ENCODE measurements at places on chromosomes 16 and 17.

DNA sequence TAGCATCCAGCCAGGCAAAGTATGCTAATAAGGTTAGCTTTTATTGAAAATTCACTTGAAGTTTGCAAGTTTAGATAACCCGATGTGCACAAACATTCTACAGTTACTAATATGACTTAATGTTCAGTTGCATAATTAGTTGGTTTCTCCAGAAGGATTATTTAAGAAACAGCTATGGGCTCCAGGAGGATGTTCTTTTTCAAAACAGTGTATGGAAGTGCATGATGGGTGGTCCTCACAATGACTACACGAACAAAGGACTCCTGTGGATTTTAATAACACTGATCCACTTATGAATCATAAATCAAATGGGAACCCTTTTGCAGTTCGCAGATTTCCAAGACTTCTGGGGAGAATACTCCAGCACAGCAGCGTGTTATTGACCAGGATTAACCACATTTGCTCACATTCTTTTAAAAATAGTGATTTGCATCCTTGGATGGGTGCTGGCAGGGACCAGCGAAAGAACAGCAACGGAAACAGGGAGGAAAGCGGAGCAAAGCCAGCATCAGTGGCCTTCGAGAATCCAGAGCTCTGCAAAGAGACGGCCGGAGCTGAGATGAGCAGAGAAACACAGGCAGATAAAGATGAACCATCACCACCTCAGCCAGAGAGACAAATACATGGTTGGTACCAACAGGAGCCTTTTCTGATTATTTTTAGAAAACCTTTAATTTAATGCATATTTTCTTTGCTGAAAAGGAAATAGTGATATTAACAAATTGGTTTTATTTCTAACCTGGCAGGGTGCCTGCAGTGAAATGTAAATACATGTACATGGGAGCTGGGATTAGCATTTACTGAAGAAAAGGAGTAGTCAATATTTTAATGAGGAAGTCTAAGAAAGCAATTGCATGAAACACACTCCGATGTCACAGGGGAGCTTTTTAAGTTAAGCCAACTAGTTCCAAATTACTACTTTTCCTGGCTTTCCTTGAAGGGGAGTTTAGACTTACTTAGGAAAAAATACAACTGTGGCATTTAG lies 623.2 kb upstream of the ZFHX3 start:
- DNase-seq: no peak
- no peak overlapping the region for H3K27ac ChIP-seq
- H3K36me3 ChIP-seq: no peaks in the 10 kb centered on the region
- H3K4me3 ChIP-seq: no peak overlapping the region
- H3K27me3 ChIP-seq: no peaks in the 10 kb centered on the region

GRCh38 chr16:27401768-27402568 lies at the start of gene IL21R:
Gene IL21R (plus strand): TSS chr16:27402174. CDS start chr16:27430072, 27,898 bp downstream.
- H3K36me3 ChIP-seq: no peaks in the 10 kb centered on the region
- no peak within 1 kb of the TSS for H3K4me3 ChIP-seq
- peaks cover 7% of the 10 kb centered on the region for H3K27me3 ChIP-seq
- H3K27ac ChIP-seq: no peak within 1 kb of the TSS
- DNase-seq: no peak

GRCh38 chr17:33014751-33015150 lies 23.1 kb downstream of the SPACA3 start:
- no peaks in the 10 kb centered on the region for H3K36me3 ChIP-seq
- H3K4me1 ChIP-seq: no peaks in the 10 kb centered on the region
- no peak for DNase-seq
- H3K27ac ChIP-seq: no peak overlapping the region
- H3K27me3 ChIP-seq: no peaks in the 10 kb centered on the region

DNA sequence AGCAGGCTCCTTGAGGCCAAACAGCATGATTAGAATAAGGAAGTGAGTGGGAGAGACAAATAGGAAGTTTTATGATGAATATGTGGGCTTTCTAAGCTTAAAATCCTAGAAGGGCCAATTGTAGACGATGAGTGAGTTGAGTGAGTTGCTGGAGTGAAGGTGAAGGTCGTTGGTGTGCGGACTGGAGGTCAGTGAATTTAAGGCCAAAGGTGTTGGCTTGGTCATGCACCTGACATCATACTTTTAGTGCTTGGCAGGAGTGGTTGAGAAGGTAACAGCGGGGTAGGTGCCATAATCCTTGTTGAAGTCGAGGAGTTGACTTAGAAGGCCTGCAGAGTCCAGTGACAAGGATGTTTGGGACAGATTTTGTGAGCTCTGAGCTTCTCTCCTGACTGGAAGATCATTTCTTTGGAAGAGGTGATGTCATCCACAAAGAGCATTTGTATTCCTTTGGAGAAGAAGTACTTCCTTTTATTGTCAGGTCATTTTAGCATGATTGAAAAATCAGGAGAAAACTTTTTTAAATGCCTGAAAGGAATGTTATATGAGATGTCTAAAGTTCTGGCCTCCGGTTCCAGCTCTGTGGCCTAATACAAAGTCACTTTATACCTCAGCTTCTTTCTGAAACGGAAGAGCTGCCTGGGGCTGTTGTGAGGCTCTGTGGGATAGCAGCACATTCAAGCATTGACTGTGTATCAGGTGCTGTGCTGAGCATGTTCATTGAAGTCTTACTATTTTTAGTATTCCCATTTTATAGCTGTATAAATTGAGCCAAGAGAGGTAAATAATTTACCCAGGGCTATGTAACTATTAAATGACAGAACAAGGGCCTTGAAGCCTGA lies 53.6 kb upstream of the TBX2 start:
- H3K27me3 ChIP-seq: no peaks in the 10 kb centered on the region
- H3K36me3 ChIP-seq: no peaks in the 10 kb centered on the region
- no peak overlapping the region for H3K27ac ChIP-seq
- no peak overlapping the region for H3K4me3 ChIP-seq
- no peak for DNase-seq

- H3K4me1 ChIP-seq: no peaks in the 10 kb centered on the region
These were observed 100.9 kb downstream of the VPS53 start for GRCh38 chr17:613725-614124.

GRCh38 chr17:47266782-47267181 lies 13.2 kb downstream of the ITGB3 start:
- peaks cover 4% of the 10 kb centered on the region for H3K4me1 ChIP-seq
- H3K4me3 ChIP-seq: no peak overlapping the region
- H3K27ac ChIP-seq: no peak overlapping the region
- H3K27me3 ChIP-seq: no peaks in the 10 kb centered on the region
- no peaks in the 10 kb centered on the region for H3K36me3 ChIP-seq

GRCh38 chr16:53069772-53070171 lies 15.0 kb downstream of the CHD9 start:
- no peaks in the 10 kb centered on the region for H3K36me3 ChIP-seq
- peaks cover 50% of the 10 kb centered on the region for H3K4me1 ChIP-seq
- no peak for DNase-seq
- no peak overlapping the region for H3K4me3 ChIP-seq
- no peaks in the 10 kb centered on the region for H3K27me3 ChIP-seq

GRCh38 chr17:12512694-12513355 lies 152.9 kb upstream of the MYOCD start:
- no peaks in the 10 kb centered on the region for H3K36me3 ChIP-seq
- H3K27me3 ChIP-seq: no peaks in the 10 kb centered on the region
- DNase-seq: no peak
- no peak overlapping the region for H3K4me3 ChIP-seq
- no peak overlapping the region for H3K27ac ChIP-seq
- no peaks in the 10 kb centered on the region for H3K4me1 ChIP-seq

DNA sequence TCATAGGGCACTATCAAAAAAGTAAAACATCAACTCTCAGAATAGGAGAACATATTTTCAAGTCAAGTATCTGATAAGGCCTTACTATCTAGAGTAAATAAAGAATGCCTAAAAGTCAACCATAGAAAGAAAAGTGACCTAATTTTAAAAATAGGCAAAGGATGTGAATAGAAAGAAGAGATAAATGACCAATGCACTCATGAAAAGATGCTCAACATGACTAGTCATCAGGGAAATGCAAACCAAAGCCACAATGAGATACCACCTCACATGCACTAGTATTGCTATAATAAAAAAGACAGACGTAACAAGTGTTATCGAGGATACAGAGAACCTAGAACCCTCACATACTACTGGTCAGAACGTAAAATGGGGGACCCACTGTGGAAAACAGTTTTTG lies 90.8 kb downstream of the DYNLRB2 start:
- H3K4me1 ChIP-seq: no peaks in the 10 kb centered on the region
- no peak for DNase-seq
- no peaks in the 10 kb centered on the region for H3K36me3 ChIP-seq
- no peak overlapping the region for H3K4me3 ChIP-seq
- H3K27me3 ChIP-seq: no peaks in the 10 kb centered on the region

GRCh38 chr17:81910840-81911276 lies 341 bp downstream of the PCYT2 start:
- peak overlapping the region; percentile 65 for H3K4me3 ChIP-seq
- no peak for DNase-seq
- H3K4me1 ChIP-seq: peaks cover 21% of the 10 kb centered on the region
- H3K36me3 ChIP-seq: no peaks in the 10 kb centered on the region
- H3K27me3 ChIP-seq: no peaks in the 10 kb centered on the region
- H3K27ac ChIP-seq: peak overlapping the region; percentile 69

DNA sequence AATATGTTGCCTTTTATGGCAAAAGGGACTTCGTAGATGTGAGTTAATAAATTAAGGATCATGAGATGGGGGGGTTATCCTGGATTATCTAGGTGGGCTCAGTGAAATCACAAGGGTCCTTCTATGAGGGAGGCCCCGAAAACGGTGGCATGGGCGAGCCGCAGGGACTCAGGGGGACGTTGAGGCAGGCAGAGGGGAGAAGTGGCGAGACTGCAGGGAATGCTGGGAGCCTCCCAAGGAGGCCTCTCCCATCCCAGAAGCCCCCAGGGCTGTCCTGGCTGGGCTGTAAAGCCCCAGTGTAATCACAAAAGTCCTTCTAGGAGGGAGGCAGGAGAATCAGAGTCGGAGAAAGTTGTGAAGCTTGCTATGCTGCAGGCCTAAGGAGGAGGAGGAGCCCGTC lies 35.0 kb downstream of the ITGAE start:
- no peak overlapping the region for H3K27ac ChIP-seq
- no peaks in the 10 kb centered on the region for H3K4me1 ChIP-seq
- H3K36me3 ChIP-seq: no peaks in the 10 kb centered on the region

GRCh38 chr17:7557775-7558543 lies 591 bp upstream of the TNFSF13 start:
- peak overlapping the region; percentile 95 for H3K4me3 ChIP-seq
- peaks cover 46% of the 10 kb centered on the region for H3K4me1 ChIP-seq
- DNase-seq: peak; percentile 80
- H3K36me3 ChIP-seq: no peaks in the 10 kb centered on the region
- H3K27me3 ChIP-seq: no peaks in the 10 kb centered on the region
- peak overlapping the region; percentile 93 for H3K27ac ChIP-seq

DNA sequence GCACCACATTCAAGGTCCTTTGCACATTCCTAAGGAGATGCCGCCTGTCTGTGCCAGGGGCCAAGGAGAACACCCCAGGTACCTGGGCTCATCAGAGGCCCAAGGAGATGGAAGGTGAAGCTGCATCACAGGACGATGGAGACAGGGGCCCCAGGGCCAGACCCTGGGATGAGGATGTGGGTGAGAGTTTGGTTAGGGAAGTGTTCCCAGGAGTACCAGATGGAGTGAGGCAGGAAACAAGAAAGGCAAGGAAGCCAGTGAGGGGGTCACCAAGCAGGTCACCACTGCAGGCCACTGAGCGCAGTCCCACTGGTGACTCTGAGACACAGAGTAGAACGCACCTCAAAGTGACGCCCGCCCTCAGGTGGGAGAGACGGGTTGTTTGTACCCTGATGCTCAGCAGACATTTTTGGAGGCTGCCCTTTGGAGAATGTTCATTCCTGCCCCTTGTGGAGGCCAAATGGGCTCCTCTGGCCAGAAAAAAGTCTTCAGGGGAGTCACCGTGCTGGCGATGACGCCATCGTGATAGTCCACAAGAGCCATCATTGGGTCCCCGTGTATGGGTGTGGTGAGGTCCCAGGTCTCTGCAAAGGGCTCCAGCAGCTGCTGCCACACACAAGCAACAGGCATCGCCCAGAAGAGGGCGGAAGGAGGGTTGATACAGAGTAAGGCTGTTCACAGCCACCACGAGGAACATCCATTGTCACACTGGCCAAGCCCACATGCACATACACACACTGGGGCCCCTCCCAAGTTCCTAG lies 57.5 kb downstream of the BEAN1 start:
- H3K4me1 ChIP-seq: no peaks in the 10 kb centered on the region
- no peak for DNase-seq
- H3K36me3 ChIP-seq: no peaks in the 10 kb centered on the region
- H3K4me3 ChIP-seq: no peak overlapping the region
- no peaks in the 10 kb centered on the region for H3K27me3 ChIP-seq

GRCh38 chr16:66291833-66292232 lies 74.7 kb upstream of the CDH5 start:
- H3K4me3 ChIP-seq: no peak overlapping the region
- H3K4me1 ChIP-seq: no peaks in the 10 kb centered on the region
- no peaks in the 10 kb centered on the region for H3K27me3 ChIP-seq
- DNase-seq: no peak
- H3K27ac ChIP-seq: no peak overlapping the region

GRCh38 chr17:70166615-70167014 lies 2.7 kb upstream of the KCNJ2 start:
- no peak overlapping the region for H3K4me3 ChIP-seq
- no peak overlapping the region for H3K27ac ChIP-seq
- no peak for DNase-seq

DNA sequence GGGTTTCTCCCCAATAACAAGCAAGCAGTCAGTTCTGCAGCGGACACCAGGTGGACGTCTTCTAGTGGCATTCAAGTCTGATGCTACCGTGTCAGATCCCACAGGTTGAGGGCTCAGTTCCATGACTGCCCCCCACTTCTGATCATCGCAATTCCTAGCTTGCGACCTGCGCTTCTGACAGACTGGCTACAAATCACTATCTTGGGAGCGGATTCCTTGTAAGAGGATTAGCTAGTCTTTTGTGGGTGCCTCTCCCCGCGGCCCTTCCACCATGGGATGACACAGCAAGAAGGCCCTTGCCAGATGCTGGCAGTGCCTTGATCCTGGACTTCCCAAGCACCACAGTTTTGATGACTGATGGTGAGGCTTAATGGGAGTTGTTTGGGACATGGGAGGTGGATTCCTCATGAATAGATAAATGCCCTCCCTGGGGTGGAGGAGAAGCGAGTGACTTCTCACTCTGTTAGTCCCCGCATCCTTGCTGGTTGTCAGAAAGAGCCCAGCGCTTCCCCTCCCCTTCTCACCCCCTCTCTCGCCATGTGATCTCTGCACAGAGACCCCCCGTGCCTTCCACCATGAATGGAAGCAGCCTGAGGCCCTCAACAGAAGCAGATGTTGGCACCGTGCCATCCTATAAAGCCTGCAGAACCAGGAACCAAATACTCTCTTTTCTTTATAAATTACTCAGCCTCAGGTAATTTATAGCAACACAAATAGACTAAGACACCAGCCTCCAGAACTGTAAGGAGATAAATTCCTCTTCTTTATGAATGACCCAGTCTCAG lies 19.1 kb downstream of the CDIP1 start:
- no peak for DNase-seq
- peaks cover 70% of the 10 kb centered on the region for H3K4me1 ChIP-seq
- H3K27me3 ChIP-seq: no peaks in the 10 kb centered on the region
- no peak overlapping the region for H3K4me3 ChIP-seq
- H3K36me3 ChIP-seq: no peaks in the 10 kb centered on the region

- H3K4me1 ChIP-seq: no peaks in the 10 kb centered on the region
- H3K27ac ChIP-seq: no peak overlapping the region
- DNase-seq: no peak
- no peak overlapping the region for H3K4me3 ChIP-seq
These were observed 453.3 kb downstream of the WWOX start for GRCh38 chr16:78552716-78553115.

- peaks cover 6% of the 10 kb centered on the region for H3K27me3 ChIP-seq
- H3K4me3 ChIP-seq: no peak overlapping the region
- peaks cover 6% of the 10 kb centered on the region for H3K4me1 ChIP-seq
- no peak overlapping the region for H3K27ac ChIP-seq
- no peaks in the 10 kb centered on the region for H3K36me3 ChIP-seq
- DNase-seq: no peak
These were observed 3.8 kb upstream of the XYLT1 start for GRCh38 chr16:17474572-17474971.

Data from gastrocnemius medialis (tissue), 4 donors.